ENCODE measurements at places on chromosomes 6 and 20. TPM values are rescaled to one million over a fixed set of nuclear protein-coding genes. Genes with fewer than 3 reads are reported as not detected.

The RIMS1 gene
- 37.8 TPM for total RNA-seq

The HRH3 gene
- not detected for total RNA-seq

The CTAGE9 gene
- total RNA-seq = not detected

The DTD1 gene
- total RNA-seq = 66.1 TPM

The C20orf204 gene
- total RNA-seq = 2.8 TPM

The SAMD10 gene
- total RNA-seq = 1.6 TPM

The SLC26A8 gene
- total RNA-seq = not detected

The DNAAF9 gene
- total RNA-seq = 20.0 TPM

The C20orf141 gene
- not detected for total RNA-seq

The ATRN gene
- 81.6 TPM for total RNA-seq

The DAAM2 gene
- total RNA-seq = 0.16 TPM

The NKAIN4 gene
- total RNA-seq = not detected

The TMEM170B gene
- total RNA-seq = 3.6 TPM

The XKR7 gene
- not detected for total RNA-seq

The CALHM5 gene
- 12.6 TPM for total RNA-seq

The CNBD2 gene
- total RNA-seq = 3.4 TPM

The PRDM13 gene
- not detected for total RNA-seq

The BMP6 gene
- 330 TPM for total RNA-seq

The SLC17A5 gene
- total RNA-seq = 25.6 TPM

The CGAS gene
- 4.3 TPM for total RNA-seq

The HLA-DMA gene
- 1.1 TPM for total RNA-seq

The TP53INP2 gene
- 5.3 TPM for total RNA-seq

The B3GAT2 gene
- not detected for total RNA-seq

The VSTM2L gene
- total RNA-seq = under 0.01 TPM

The ULBP3 gene
- 5.3 TPM for total RNA-seq

The PAK5 gene
- total RNA-seq = not detected

The CRISP1 gene
- total RNA-seq = not detected

The PARD6B gene
- 0.82 TPM for total RNA-seq

The SCRT2 gene
- total RNA-seq = not detected

The SLC35D3 gene
- total RNA-seq = not detected

The TTLL9 gene
- total RNA-seq = 0.16 TPM

The GRM1 gene
- under 0.01 TPM for total RNA-seq

The PDE7B gene
- 33.6 TPM for total RNA-seq

The LTB gene
- total RNA-seq = 4.9 TPM
